ENCODE measurements at places on chromosomes 5 and 9. TPM values are rescaled to one million over a fixed set of nuclear protein-coding genes. Genes with fewer than 3 reads are reported as not detected.
A peak's percentile ranks its signal among the peaks of the same experiment; 100 is the strongest.

GRCh38 chr5:58490402-58491050 lies 709 bp upstream of the GAPT start:
- no peaks in the 10 kb centered on the region for H3K36me3 ChIP-seq
- H3K27me3 ChIP-seq = no peaks in the 10 kb centered on the region
- DNase-seq = peak; percentile 13

DNA sequence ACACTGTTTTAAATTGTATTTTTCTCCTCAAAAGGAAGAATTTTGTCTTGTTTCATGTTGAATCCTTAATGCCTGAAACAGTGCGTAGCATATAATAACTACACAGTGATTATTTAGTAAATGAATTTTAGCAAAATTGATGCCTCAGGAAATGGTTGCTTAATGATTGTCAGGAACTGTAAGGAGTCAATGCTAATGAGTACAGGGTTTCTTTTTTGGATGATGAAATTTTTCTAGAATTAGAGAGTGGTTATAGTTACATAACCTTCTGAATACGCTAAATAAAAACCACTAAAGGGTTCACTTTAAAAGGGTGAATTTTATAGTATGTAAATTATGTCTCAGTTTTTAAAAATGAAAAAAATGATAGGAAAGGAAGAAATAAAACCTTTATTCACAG lies 14.9 kb downstream of the FAM151B start:
- H3K4me3 ChIP-seq = no peak overlapping the region
- H3K36me3 ChIP-seq = no peaks in the 10 kb centered on the region
- DNase-seq = no peak
- no peak overlapping the region for H3K27ac ChIP-seq
- no peaks in the 10 kb centered on the region for H3K27me3 ChIP-seq
- H3K4me1 ChIP-seq = no peaks in the 10 kb centered on the region

GRCh38 chr5:38752622-38753021 lies 93.2 kb upstream of the OSMR start:
- no peaks in the 10 kb centered on the region for H3K27me3 ChIP-seq
- peak overlapping the region; percentile 21 for H3K27ac ChIP-seq
- no peak overlapping the region for H3K4me3 ChIP-seq
- DNase-seq = peak; percentile 74

- H3K4me1 ChIP-seq = peaks cover 23% of the 10 kb centered on the region
- no peaks in the 10 kb centered on the region for H3K36me3 ChIP-seq
Measured at GRCh38 chr5:10125116-10125515, 124.6 kb downstream of the ATPSCKMT start.

DNA sequence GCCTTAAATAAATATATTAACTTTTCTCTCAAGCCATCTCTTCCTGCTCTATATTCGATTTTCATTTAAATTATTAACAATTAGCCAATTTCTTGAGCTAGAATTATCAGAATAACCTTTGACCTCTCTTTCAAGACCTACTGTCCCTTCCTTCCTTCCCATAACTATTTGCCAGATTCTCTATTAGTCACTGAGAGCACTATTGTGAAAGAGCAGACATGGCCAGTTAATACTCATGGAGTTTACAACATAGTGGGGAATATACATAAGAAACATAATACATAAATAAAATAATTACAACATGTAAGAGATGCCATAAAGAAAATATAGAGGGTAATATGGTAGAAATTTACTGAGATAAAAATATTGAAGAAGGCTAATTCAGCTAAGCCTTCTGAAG lies 72.1 kb upstream of the CHD1 start:
- H3K4me3 ChIP-seq = no peak overlapping the region
- no peaks in the 10 kb centered on the region for H3K36me3 ChIP-seq

DNA sequence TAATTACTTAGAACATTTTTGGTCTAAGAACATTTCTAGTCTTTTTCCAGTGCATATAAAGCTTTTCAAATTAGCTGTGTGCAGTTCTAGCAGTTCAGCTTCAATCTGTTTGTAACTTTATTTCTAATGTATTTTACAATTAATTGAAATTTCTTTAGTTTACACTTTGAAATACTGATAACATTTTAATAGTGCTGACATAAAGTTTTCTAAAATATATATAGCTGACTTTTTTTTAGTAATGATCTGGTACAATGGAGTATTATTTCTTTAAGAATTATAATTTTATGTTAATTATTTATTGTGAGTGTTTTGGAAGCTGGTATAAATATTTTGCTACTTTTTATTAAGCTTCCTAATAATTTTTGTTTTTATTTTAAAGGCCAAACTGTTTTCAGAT lies 43.3 kb downstream of the CCNH start:
- DNase-seq = no peak
- no peak overlapping the region for H3K4me3 ChIP-seq
- no peaks in the 10 kb centered on the region for H3K27me3 ChIP-seq
- peaks cover 2% of the 10 kb centered on the region for H3K36me3 ChIP-seq
- no peak overlapping the region for H3K27ac ChIP-seq

FUT7 gene
- total RNA-seq = not detected

MAST4 gene
- total RNA-seq = 14.2 TPM

FGFR4 gene
- total RNA-seq = 84.8 TPM

TNFSF15 gene
- total RNA-seq = 0.35 TPM
